Stimulated activated CD8-positive, alpha-beta memory T cell treated with anti-CD3 and anti-CD28 coated beads, Interleukin-15, amount 100 ng/mL, for 1 hour (primary cell): ENCODE measurements at places on chromosomes 2 and 18.

GRCh38 chr2:192155511-192156118 lies 39.1 kb downstream of the TMEFF2 start:
- no peak for DNase-seq

DNA sequence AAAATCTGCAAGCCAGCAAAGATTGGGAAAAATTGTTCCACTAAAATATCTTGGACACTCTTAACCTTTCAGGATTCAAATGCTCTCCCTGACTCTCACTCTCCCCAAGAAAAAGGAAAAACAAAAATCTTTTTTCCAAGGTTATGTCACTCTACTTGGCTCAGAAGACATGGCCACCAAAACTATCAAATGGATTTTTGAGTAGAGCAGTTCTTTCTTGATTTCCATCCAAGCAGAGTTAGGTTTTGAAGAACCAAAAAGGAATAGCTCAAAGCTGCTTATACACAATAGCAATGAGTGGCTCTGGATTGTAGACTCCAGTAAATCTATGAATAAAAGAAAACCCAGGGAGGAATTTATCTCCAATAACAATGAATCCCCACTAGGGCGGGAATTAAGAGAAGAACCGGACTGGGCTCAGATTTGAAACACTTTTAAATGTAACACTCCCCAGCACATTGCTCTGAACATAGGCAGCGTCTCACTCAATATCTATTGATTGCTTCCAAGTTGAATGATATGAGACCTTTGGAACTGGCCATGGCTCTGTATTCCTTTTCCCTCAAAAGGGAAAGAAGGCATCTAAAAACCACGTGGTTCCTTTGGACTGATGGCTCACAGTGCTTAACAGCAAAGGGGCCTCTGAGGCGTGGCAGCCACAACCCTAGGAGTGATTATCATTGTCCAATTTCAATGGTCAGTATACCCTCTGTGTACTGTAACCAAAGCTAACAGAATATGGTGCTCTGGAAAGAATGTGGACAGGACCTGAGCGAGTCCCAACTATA lies 68.3 kb downstream of the SPRED2 start:
- no peak for DNase-seq

DNA sequence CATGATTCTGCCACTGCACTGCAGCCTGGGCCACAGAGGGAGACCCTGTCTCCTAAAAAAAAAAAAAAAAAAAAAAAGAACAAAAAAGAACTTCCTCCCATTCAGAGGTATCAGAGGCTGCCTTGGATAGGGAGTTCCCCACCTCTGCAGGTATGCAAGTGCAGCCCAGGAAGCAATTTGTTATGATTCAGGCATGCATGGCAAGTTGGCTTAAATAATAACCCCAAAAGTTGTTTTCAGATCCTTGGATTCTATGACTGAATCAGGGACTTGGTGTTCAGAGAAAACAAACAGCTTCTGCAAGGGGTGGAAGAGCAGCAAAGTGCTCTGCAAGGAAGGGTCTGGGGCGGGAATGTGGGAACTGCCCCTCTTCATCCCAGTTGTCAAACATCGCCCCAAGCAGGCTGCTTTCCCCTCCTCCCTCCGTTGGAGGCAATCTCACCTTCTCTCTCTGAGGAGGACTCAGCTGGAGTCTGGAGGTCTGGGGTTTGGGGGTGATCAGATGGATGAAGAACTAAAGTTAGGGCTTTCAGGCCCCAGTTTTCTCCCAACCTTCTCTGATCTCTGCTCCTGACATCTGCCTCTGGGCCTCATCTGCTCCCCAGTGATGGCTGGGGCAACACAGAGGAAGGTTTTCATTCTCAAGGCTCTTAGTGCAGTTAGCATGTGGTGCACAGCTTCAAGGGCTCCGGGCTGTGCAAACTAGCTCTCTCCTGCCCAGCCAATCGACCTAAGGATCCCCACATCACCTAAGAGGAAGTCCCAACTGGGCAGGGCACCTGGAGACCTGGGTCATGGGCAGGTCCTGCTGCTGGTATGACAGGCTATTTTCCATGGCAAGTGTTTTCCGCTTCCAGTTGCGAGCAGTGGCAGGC lies 3.5 kb upstream of the GDF7 start:
- DNase-seq: no peak

DNA sequence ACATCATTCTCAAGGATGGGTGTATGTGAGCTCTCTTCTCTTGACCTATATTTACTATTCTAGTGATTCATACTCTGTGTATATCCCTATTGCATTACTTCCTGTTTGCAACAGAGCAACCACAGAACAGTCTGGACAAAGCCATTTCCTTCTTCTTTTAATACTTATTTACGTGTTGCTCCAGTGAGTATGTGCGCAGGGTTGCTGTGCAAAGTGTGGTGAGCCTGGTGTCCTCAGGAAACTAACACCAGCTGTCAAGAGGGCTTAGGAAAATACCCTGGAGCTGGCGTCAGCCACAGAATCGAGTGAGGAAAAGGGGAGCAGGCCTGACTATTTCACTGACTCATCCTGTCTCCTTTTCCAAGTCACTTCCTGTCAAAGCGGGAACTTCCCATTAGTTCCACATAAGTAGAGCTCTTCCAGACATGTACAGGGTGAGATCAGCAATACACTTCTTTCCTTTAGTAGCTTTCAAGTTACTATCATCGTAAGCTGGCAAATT lies 214.1 kb upstream of the COPS8 start:
- no peak for DNase-seq

DNA sequence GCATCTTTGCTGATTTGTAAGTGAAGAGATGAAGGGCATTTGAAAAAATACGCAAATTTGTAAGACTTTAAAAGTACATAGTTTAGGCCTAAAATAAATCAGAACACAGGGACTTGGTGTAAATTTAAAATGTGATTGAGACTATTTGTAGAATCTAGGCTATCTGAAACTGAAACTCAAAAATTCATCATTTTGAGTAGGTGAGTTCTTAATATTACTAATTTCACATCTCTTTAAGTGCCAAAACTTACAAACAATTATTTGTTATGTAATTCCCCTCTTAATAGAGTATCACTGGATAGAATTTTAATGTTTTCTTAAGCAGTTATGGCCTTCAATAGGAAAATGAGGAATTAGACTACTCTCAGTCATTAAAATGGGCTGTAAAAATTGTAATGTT lies 14.0 kb upstream of the HRH4 start:
- no peak for DNase-seq

DNA sequence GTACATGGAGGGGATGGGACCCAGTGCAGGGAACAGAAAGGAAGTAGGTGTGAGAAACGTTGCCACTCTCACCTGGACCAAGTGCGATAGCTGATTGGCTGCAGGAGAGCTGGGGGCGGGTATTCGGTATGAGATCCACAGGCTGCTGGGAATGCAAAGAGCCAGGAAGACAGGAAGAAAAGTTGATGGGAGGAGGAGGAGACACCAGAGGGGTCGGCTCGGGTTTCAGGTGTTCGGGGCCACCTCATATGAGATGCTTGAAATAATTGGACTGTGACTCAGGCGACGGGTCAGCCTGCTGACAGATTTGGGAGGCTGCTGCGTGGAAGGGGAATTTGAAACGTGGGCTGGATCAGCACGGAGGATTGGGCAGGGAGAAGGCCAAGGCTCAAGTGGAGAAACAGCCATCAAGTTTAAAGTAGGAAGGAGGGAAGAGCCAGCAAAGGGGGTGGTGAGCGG lies 65.1 kb downstream of the MRPS9 start:
- no peak for DNase-seq

GRCh38 chr2:101382442-101382841 lies 4.9 kb downstream of the CREG2 start:
- DNase-seq: no peak

DNA sequence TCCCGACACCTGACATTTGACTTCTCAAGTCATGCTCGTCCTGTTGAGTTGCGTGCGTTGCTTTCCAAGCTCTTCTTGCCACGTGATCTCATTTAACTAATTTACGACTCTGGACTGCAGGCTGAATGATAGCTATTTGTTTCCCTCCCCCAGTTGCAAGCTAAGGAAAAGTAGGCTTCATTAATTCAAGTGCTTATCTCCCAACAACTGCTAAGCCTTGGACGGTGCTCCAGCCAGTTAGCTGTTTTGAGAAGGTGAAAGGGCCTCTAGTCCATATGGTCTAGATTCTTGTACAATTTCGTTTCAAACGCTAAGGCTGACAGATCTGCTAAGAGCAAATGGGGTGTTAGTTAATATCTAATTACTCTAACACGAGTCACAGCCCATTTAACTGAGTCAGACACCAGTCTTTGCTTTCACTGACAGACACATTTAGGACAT lies 21.1 kb downstream of the GPR45 start:
- no peak for DNase-seq

- no peak for DNase-seq
Observed at GRCh38 chr2:40554665-40555294, 102.9 kb upstream of the SLC8A1 start.

DNA sequence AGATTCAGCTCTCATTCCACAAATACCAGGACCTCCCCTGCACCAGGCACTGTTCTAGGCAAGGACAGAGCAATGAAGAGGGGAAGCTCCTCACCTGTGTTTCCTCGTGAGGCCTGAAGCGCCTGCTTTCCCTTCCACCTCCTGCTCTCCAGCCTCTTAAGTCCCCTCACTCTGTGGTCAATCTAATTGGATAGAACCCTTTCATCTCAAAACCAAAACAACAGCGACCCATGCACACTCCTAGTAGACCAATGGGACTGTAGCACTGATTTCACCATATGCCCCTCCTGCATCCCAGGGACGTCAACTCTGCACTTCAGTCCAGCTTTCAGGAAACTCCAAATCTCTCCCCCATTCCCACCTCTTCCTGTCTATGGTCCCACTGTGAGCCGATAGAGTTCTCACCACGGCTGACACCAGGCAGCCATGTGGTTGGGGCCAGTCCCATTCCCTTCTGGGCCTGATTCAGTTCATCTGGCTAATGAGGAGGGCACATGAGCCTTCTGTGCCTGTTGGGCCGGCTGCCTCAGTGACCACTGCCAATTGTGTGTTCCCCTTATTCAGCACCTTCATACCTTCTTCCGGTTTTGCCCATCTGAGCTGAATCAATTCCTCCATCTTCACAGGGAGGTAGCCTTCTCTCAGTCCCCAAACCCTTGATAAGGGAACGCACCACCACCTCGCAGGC lies 33.3 kb upstream of the MAT2A start:
- DNase-seq: no peak

- DNase-seq: no peak
Observed at GRCh38 chr2:44944102-44944951, 2.8 kb downstream of the SIX3 start.

DNA sequence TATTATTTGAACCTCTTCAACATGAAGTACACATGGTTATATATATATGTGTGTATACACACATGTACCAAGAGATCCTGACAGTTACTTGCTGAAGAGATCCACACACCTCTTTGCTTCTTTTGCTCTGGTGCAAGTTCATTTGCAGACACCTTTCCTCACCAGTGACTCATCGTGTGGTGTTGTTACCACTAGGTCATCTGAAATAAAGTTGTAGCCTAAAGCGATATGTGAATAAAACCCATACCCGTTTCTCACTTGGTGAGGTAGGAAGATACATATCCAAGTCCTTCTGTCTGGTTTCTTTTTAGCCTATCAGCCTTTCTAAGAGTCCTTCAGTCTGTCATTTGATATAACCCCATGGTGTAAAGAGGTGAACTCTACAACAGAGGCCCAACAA lies 379.4 kb upstream of the RAB12 start:
- no peak for DNase-seq

- no peak for DNase-seq
Observed at GRCh38 chr2:212177724-212178123, 360.9 kb downstream of the ERBB4 start.

GRCh38 chr2:109507217-109507616 lies 106.5 kb downstream of the SEPTIN10 start:
- DNase-seq: no peak

GRCh38 chr2:120195553-120195952 lies 27.6 kb downstream of the TMEM185B start:
- DNase-seq: no peak

DNA sequence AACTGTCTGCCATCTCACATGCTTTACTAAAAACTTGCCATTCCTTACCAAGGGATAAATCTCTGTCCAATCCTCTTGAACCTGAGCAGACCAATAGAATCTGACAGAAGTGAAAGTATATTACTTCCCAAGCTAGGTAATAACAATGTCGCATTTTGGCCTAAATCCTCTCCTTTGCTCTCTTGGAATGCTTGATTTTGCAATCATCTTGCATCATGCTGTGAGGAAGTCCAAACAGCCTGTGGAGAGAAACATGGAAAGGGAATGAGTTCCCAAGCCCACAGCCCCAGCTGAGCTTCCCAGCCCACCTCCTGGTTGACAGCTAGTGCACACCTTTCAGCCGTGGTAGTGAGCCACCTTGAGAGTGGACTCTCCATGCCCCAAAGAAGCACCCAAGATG lies 540.6 kb downstream of the STK39 start:
- DNase-seq: no peak

DNA sequence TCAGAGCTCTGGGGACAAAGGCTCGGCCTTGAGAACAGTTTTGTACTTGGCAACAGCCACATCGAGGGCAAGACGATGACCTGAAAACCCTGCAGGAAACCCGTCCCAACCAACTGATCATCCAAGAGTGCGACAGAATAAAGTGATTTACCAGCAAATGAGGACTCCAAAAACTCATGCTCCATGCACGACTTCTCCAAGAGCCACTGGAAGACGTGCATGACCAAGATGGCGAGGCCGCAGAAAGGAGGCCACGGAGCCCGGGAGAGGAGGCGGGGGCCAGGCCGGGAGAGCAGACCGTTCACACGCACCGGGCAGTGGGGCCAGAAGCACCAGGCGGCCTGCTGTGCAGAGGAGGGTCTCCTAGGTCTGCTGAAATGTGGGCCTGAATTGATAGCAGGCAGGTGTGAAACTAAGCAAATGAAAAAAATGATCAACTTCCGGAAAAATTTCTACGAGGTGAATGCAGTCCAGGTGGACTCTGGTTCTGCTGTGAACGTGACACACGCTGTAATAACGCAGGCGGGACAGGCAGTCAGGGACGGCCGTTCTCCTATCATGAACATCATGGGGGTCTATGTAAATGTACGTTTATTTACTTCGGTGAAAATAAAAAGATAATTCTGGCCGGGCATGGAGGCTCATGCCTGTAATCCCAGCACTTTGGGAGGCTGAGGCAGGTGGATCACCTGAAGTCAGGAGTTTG lies 252.2 kb downstream of the HDAC4 start:
- no peak for DNase-seq

DNA sequence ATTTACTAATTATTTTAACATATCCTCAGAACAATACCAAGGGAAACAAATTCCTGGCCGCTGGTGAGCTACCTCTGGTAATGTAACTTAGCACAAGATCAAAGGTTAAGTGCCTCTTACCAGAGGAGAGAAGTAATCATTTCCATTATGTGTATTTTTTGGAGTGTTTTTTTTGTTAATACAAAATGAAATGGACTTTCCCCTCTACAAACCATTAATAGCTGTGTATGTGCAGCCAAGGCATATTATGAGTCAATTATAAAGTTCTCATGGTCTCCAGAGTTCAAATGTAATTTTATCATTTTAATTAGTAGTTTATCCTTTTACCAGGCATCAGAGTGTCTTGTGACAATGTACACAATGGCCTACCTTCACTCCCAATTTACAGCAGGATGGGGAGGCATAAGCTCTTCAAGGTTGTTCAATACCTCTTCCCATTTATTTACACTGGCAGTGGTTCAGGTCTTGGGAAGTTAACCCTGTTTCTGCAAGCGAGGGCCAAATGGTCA lies 242.2 kb downstream of the TGIF1 start:
- DNase-seq: no peak

- no peak for DNase-seq
Observed at GRCh38 chr2:48145845-48146452, 239.7 kb upstream of the FBXO11 start.
